ENCODE measurements at places on chromosomes 4 and X.

GRCh38 chrX:54043541-54044125 is 640 bp downstream of the PHF8 start:
- no peak for DNase-seq

- DNase-seq, result no peak
These were observed 32.4 kb upstream of the HMX1 start for GRCh38 chr4:8904041-8904501.

- no peak for DNase-seq
These were observed 110.3 kb upstream of the MAP3K15 start for GRCh38 chrX:19625612-19626011.

GRCh38 chr4:173168396-173169177 is at the start of gene GALNT7:
Gene GALNT7 (plus strand): TSS chr4:173168811. CDS start chr4:173168836, 25 bp downstream.
- no peak for DNase-seq

- peak; percentile 17 for DNase-seq
These were observed 107.1 kb upstream of the C1GALT1C1 start for GRCh38 chrX:120736989-120737388.

DNA sequence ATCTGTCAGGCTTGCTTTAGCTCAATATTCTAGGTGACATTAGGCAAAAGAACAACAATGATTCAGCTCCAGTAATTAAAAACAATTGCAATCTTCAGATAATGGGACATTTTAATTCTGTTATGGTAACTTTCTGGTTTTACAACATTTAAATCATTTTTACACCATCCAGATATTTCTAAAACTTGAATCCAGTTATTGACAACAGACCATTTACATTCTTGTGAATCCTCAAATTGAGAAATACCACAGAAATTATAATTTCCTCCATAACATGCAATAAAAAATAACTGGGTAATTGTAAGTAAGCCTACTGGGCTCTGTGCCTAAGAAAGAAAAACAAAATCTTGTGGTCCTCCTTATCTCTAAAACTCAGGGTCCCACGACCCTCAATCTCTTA is 195.0 kb upstream of the S100G start:
- DNase-seq, result no peak

- no peak for DNase-seq
These were observed 353.0 kb downstream of the IDS start for GRCh38 chrX:149151805-149152757.

DNA sequence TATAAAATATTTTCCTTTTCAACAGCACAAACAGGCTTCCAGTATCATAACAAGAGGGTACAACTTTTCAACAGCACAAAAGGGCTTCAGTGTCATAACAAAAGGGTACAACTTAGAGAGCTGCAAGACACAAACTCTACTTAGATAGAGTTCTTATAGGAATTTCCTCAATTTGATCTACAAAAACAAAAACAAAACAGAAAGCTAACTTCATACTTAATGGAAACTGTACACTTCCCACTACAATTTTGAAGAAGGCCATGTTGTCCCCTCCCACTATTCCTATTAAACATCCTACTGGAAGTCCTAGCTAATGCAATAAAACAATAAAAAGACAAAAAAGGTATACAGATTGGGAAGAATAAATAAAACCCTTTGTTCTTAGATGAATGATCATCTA is 96.7 kb downstream of the CENPC start:
- DNase-seq, result no peak

DNA sequence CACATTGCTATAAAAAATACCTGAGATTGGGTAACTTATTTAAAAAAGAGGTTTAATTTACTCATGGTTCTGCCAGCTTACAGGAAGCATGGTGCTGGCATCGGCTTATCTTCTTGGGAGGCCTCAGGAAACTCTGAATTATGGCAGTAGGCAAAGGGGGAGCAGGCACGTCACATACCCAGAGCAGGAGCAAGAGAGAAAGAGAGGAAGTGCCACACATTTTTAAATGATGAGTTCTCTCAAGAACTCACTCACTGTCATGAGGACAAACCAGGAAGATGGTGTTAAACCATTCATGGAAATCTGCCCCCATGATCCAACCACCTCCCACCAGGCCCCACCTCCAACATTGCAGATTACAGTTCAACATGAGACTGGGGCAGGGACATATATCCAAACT is 10.0 kb upstream of the AFF1 start:
- DNase-seq, result peak; percentile 74

DNA sequence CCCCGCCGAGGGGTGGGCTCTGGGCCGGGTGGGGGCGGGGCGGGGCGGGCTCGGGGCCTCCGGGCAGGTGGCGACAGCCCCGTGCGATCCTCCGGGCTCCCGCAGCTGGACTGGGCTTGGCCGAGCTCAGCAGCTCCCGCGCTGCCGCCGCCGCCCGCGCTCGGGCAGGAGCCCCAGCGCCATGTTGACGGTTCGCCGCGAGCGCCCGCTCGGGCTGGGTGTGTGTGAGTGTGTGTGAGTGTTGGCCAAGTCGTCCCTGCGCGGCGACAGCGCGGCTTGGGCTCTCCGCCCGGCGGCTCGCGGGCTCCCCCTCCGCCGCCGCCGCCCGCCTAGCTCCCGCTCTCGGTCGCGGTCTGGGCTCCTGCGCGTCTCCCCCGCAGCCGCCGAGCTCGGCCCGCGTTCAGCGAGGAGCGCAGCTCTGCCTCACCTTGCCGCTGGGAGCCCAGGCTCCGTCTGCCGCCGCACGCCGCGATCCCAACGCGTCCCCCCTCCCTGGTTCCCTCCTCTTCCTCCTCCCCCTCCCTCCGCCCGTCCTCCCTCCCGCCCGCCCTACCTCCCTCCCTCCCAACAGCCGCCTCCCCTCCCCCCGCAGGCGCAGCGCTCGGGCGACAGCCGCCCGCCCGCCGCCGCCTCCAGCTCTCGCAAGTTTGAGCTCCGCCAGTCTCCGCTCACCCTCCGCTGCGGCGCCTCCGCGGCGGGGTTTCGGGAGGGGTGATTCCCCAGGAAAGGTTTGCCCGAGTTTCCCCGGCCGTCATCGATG is at the start of gene BCOR:
BCOR (minus strand) TSS at position 455 of the 760 bp plus-strand sequence. CDS start 20,029 bp downstream, outside the sequence.
- no peak for DNase-seq

DNA sequence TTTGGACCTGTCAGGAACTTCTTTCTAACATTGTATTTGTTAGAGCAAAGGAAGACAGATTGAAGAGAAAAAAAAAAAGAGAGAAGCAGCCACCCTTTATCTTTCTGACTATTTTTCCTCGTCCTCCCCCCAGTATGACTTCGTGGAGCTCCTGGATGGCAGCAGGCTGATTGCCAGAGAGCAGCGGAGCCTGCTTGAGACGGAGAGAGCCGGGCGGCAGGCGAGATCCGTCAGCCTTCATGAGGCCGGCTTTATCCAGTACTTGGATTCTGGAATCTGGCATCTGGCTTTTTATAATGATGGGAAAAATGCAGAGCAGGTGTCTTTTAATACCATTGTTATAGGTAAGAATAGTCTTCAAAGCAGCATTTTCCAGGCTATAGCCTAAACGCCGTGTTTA is 237.7 kb downstream of the DCTD start:
- DNase-seq, result no peak

GRCh38 chr4:124610211-124610610 is 102.3 kb downstream of the ANKRD50 start:
- DNase-seq, result no peak

- DNase-seq, result no peak
These were observed 70.2 kb downstream of the SORBS2 start for GRCh38 chr4:185741795-185742194.

- no peak for DNase-seq
These were observed 36.0 kb upstream of the SMARCAD1 start for GRCh38 chr4:94171616-94172015.

DNA sequence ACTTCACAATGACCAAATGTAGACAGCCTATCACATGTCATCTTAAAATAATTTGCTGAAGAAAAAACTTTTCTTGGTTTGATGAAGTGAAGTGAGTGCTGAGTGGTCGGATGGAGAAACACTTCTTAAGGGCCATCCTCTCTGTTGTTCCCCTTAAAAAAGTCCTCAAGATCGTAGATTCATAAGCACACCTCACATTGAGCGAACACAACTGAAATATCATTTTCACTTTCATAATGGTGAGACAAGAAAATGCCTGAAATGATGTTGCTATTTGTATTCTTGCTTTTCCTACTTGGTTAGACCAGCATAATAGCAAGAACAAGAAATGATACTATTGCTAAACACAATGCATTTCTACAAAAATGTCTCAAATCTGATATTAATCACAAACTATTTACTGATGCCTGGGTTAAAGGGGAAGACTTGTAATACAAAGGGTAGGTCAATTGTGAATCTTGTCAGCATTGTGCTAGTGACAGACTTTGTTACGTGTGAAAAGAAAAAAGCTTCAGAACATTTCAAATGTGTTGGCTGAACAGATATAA is 305.6 kb upstream of the NR3C2 start:
- DNase-seq, result no peak
